Fibroblast of mammary gland (primary cell): ENCODE measurements at places on chromosomes 11 and 22.

- no peak for DNase-seq
Measured at GRCh38 chr11:114447892-114448291, 8.6 kb downstream of the REXO2 start.

DNA sequence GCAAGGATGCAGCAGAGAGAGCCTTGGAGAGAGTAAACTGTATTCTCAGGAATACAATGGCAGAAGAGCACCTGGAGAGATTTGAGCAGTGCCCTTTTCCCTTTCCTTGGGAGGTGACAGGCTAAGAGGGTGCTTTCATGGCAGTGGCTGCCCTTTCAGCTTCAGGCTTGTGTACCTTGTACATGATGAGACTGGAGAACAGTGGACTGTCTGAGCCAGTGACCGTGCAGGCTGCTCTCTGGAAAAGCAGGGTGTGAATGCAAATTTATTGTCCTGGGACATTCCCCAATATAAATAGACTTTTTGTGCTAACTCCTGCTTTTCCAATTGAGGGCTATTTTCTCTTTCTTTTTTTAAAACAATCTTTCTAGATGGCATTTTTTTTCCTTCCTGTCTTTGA lies 99.3 kb downstream of the TRIM44 start:
- DNase-seq = no peak

DNA sequence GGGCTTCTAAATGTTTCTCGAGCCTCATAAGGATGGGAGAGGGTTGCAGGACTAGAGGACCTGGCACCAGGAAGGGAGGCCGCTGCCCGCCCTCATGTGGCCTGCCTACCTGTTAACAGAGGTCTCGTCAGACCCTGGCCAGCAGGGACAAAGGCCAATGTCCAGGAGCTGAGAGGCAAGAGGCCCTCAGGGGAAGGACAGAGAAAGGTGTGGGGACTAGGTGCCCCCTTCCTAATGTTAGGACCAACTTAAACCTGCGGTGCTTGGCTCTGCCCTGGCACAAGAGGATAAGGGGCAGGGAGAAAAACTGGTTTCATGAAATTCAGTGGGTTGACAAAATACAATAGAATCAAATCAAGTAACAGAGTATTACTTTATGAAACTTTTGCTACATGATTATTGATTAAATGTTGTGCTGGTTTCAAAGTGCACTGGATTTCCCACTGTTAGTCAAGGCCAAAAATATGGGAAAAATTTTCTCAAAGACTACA lies 20.0 kb upstream of the SYT12 start:
- no peak for DNase-seq

- no peak for DNase-seq
Measured at GRCh38 chr22:41968601-41969000, 642 bp upstream of the SEPTIN3 start.

DNA sequence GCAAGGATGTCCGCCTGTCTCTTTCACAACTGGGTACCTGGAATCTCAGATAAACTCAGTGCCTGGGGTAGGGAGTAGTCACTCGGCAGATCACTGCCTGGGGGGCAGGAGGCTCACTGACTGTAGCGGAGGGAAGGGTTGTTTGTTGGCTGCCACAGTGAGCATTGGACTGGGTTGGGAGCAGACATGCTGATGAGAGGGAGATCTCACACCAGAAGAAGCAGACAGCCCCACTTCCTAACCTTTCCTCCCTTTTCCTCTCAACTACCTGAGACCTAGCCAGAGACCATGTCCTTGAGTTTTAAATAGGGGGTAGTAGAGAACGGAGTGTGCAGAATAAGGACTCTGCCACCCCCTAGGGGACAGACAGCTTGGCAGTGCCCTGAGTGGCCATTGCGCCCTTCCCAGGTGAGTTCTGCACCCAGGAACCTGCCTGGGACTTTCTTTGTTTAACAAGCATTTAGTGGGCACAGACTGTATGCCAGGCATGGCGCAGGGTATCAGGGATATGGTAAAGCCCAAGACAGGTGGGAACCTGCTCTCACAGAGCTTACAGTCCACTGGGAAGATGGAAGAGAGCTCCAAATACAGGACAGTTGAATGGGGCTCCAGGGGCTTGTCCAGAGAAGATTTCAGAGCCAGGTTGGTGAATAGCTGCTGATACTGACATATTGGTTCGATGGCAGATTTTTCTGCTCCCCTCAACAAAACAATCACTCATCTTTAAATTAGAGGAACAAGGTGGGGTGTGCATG lies 115.7 kb upstream of the NNMT start:
- DNase-seq = peak; percentile 48

- no peak for DNase-seq
Measured at GRCh38 chr22:38383417-38383816, 66.2 kb upstream of the CSNK1E start.

DNA sequence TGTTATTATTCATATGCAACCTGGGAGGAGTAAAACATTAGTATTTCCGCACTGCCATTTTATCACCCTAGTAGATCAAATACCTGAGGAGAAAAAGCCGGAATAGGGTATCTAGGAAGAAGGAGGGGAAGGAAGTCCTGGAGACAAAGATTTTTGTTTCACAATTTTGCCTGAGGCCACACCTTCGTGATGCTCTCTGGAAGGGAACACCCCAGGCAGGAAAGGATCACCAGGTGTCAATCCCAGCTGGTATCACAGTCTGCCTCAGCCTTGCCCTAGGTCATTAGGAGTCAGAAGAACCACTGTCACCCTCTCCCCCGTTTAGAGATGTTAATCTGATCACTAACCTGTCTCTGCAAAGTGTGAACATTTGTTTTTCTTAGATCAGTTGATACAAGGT lies 35.4 kb upstream of the IGSF9B start:
- DNase-seq = no peak

DNA sequence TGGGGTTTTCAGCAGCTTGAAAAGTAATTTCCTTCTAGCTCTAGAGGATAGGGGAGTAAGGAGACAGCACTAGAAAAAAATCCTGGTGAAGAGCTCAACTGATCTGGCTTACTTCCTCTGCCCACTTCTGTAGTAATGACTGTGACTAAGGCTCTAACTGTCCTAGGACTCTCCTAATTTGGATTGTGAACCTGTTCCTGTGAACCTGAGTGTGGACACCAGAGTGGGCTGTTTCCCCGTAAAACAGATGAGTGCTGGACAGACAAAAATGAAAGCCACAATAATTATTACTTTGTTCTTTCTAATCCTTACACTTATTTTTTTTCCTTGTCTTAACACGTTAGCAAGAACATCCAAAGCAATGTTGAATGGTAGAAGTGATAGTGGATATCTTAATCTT lies 154.1 kb downstream of the AASDHPPT start:
- DNase-seq = peak; percentile 43

DNA sequence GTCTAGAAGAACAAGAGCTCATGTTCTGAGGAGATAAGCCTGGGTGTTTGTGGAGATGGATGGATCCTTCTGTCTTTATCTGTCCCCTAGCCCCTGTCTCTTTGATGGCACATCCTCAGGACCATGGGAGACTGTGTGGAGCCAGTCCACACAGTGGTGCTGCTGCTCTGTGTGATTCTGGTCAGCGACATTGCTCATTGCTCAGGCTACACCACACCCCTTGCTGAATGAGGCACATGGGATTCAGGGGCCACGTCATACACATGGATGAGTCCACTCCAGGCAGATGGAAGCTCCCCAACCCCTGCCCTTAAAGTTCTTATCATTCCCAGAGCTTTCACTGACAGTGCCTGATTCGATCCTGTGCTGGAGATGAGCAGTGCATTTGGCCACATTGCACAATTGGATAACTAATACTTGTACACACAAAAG lies 222.2 kb downstream of the NAV2 start:
- peak; percentile 94 for DNase-seq

DNA sequence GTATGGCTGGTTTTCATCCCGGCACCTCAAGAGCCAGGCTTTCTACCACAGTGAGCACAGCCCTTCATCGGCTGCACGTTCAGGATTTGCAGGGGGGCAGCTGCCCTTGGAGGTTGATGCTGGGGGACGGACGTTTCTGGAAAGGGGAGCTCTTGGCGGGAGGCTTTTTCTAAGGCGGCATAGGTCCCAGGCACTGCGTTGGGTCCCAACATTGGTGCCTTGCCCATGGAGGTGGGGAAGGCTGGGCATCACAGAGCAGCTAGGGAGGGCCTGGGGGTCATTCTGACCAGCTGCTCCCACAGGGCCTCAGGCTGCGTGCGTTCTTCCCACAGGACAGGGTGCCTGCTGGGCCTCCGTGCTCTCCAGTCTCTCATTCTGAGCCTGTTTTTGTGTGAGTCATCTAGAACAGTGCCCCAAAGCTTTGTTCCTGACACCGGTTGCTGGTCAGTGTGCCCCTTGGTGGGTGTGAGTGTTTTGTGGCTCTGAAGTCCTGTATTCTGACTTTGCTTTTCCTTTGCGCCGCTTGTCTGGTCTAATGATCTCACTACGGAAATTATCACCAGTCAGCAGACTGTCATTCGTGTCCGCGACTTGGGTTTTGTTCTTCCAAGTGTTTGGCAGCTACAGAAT lies 275.9 kb downstream of the TBC1D22A start:
- no peak for DNase-seq

DNA sequence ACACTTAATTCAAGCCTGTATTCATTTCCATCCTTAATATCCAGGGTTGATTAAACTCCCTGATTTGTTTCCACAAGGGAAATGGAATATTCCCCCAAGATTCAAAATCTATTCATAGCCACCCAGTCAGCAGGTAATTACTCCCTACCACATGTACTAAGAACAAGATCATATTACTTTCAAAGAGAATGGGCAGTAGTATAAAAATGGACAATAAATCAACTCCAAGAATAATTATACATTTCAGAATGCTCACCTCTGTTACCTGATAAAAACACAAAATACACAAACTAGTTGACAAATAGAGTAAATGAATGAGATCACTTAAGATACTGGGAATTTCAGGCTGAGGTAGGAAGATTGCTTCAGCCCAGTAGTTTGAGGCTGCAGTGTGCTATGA lies 8.5 kb upstream of the FEZ1 start:
- DNase-seq = no peak

DNA sequence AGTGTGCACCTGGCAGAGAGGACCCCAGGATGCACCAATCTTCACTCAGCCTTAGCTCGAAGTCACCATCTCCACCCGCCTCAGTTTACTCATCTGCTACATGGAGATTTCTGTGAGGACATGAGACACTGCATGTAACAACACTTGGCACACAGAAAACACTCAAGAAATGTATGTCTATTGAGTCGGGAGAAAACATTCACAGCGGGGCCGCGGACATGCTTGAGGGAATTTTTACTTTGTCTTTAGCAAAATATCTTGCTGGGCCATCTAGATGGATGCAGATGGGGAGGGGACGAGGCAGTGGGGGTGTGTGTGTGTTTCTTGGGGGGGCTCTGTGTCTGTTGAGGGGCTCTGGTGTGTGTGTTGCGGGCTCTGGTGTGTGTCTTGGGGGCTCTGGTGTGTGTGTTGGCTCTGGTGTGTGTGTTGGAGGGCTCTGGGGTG lies 28.4 kb upstream of the RFPL3 start:
- no peak for DNase-seq

DNA sequence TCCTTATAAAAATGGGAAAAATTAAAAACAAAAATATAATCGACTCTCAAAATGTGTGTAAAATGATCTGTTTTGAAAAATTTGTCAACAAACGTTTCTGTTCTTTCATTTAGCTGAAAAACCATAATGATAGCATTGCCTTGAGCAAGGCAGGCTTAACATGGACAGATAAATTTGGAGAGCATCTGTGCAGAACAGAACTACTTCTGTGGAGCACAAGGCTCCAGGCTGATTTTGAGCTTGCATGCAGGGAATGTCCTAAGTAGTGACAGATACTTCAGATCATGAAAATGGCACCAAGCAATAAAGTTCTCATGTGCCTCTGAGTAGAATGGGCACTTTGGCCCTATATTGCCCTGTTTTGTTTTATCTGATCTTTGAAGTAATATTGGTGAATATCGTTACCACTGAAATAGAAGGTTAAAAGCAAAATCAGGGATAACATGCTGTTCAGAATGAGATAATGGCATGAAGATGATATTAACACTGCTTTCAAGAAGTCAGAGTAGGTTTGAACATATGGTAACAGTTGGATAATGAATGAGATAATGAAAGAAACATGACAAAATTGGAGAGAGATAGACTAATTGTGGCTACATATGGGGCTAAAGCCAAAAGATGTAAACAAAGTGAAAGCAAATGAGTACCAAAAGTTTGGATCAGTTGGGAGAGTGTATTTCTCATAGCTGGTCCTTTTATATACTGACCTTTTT lies 730.5 kb upstream of the CCDC179 start:
- DNase-seq = no peak

- peak; percentile 53 for DNase-seq
Measured at GRCh38 chr11:36132940-36133339, 156.3 kb downstream of the COMMD9 start.

GRCh38 chr11:107301878-107302277 lies 155.7 kb downstream of the CWF19L2 start:
- DNase-seq = no peak

DNA sequence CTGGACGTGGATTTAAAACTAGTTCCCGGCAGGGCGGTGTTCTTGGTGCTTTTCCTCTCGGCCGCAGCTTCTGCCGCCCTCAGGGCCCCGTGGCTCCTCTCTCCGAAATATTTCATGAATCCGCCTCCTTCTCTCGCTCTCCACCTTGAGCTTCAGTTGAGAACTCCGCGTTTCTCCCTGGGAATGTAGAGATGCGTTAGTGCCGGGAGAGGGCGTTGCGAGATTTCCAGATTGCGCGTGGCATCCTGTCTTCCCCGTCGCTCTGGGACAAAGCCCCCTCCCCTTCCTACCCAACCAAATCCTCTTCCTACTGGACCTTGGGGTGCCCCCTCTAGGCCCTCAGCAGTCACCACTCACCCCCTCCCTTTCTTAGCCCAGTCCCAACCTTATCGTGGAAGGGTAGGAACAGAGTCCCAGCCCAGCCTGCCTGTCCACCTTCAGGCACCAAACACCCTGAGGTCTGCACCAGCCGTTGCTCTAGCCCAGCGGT lies 15.5 kb upstream of the RAC2 start:
- peak; percentile 45 for DNase-seq

DNA sequence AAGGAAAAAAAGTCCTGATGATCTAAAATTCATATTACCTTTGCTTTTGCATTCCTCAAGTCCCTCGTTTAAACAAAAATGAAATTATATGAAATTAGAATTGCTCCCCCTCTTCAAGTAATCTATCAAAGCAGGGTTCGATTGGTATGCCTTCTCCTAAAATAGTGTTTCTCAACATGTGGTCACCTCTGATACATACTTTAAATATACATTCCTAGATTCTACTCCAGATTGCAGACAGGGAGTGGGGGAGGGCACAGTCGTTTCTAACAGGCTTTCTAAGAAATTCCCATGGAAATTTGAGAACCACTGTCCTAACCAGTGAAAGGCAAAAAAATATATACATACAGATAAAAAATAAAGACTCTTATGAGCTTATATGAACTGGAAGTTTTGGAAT lies 22.6 kb upstream of the IRAG1 start:
- peak; percentile 30 for DNase-seq
